ENCODE measurements at places on chromosomes 1 and 21. TPM values are rescaled to one million over a fixed set of nuclear protein-coding genes. Genes with fewer than 3 reads are reported as not detected.

Gene USP48
- total RNA-seq: 35.2 TPM

Gene BTBD8
- total RNA-seq: 1.4 TPM

Gene NLRP3
- 0.04 TPM for total RNA-seq

Gene DCST1
- not detected for total RNA-seq

Gene S100A7
- 0.37 TPM for total RNA-seq

Gene BNIPL
- total RNA-seq: 0.60 TPM

Gene NBPF8
- total RNA-seq: 19.1 TPM

Gene SPRR2F
- not detected for total RNA-seq

Gene SHE
- not detected for total RNA-seq

Gene ANKRD65
- total RNA-seq: 11.6 TPM

Gene PLEKHN1
- 4.6 TPM for total RNA-seq

Gene CR1L
- not detected for total RNA-seq

Gene OR2T3
- total RNA-seq: not detected

Gene SPATA21
- not detected for total RNA-seq

Gene MRAP
- not detected for total RNA-seq

Gene AMY1B
- not detected for total RNA-seq

Gene DPT
- not detected for total RNA-seq

Gene ETV3
- 26.2 TPM for total RNA-seq

Gene ATP1A4
- not detected for total RNA-seq

Gene MAB21L3
- 0.07 TPM for total RNA-seq

Gene TMEM39B
- 11.4 TPM for total RNA-seq

Gene CLCA1
- not detected for total RNA-seq
